ENCODE measurements at places on chromosomes 5 and 9.
A peak's percentile ranks its signal among the peaks of the same experiment; 100 is the strongest.

GRCh38 chr9:6184749-6185645 is 30.6 kb upstream of the IL33 start:
- DNase-seq = no peak

GRCh38 chr5:57262541-57262940 is 88.7 kb downstream of the GPBP1 start:
- DNase-seq = no peak

- peak; percentile 53 for DNase-seq
These were observed 11.2 kb downstream of the FAM240B start for GRCh38 chr9:38708759-38709158.

GRCh38 chr9:106616026-106616425 is 246.9 kb upstream of the ZNF462 start:
- DNase-seq = no peak
